D341Med (cell line): ENCODE measurements at places on chromosomes 3 and 15.

- no peak for DNase-seq
Observed at GRCh38 chr15:69158843-69159240, 1.6 kb upstream of the GLCE start.

GRCh38 chr15:67198157-67198754, 56.2 kb downstream of the AAGAB start:
- DNase-seq: no peak

GRCh38 chr3:65950340-65951326, 88.1 kb downstream of the MAGI1 start:
- DNase-seq: no peak

DNA sequence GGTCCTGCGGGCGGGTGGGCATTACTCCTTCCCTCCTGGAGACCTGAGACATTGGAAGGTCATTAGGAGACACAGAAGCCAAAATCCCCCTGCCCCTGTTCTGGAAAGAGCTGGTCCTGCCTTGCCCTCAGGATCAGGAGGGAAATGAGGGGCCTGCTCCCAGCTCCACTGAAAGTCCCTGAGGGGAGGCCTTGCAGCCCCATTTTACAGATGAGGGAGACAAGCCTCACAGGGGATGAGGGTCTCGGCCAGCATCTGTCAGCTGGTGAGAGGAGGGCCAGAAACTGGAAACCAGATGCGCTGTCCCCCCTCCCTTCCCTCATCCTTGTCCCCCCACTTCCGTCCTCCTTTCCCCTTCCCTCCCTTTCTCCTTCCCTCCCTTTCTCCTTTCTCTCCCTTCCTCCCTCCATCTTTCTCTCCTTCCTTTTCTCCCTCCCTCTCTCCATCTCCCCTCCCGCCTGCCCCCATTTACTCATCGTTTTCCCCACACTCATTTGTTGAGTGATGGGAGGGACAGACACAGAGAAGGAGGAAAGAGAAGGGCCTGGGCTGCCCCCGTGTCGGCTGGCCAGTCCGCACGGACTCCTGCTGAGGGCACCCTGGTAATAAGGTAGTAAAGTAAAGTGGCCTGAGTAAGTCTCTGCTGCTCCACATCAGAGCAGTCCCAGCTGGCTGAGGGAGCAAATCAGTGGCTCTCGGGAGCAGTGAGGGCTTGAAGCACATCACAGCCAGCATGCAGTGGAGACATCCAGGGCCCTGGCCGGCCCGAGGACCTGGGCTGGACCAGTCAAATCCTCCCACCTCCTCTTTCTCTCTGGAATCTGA, 112.4 kb upstream of the ALDH1A3 start:
- peak; percentile 12 for DNase-seq

DNA sequence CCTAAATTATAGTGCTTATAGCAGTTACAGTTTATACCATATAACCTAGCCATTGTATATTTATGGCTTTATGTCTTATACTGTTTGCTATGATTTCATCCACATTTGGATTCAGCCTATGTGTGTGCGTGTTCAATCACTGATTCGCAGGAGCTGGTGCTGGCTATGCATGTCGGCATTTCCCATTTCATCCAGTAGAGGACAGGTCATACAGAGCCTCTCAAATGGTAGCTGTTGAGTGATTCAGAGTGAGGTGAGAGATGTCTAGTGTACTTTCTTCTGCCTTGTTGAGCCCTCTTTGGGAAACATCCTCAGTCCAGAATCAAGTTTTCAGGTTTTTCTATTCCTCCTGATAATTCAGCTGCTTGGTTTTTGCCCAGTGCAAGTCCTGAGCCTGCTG, 76.1 kb downstream of the FRMD4B start:
- no peak for DNase-seq

DNA sequence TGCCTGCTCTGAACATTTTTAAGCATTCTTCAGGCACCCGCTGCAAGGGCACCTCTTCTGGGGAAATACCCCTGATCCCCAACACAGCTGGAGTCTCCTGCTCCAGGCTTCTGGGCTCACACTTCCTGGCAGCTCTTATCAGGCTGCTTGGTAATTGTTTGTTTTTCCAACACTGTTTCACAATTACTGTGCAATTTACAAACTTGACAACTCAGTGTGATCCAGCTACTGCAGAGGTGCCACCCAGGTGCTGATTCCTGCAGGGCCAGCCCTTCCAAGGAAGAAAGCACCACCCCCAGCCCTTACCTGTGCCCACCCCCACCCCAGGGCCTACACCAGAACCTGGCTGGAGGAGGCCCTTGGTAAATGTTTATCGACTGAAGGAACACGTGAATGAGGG, 66.5 kb downstream of the MAGEF1 start:
- no peak for DNase-seq
